ENCODE measurements at places on chromosomes 6 and 20. TPM values are rescaled to one million over a fixed set of nuclear protein-coding genes. Genes with fewer than 3 reads are reported as not detected.
A peak's percentile ranks its signal among the peaks of the same experiment; 100 is the strongest.

DNA sequence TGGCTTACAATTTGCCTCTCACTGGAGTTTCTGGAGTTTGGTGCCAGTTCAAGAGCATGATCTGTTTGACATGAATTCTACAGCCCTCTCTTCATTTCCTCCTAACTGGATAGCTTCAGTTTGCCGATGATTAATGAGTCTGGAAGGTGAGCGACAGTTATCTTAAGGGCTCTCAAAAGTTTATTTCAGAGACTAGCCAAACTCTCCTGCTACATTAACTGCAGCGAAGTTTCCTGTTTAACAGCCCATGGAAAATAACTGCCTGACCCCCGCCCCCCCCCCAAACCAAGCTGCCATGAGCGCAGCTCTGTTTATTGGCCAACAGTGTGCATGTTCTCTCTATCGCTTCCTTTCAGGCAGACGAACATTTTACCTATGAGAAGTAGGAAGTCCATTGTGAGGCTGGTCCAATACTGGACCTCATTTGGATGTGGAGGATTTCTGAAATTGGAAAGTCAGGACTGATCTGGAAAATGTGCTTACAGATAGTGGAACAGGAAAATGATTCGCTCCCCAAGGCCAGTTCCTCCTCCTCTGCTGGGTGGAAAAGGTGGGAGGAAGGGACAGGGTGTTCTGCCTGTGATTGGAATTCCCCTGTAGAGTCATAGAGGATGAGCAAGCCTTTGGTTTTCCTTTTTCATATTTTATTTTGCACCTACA lies 522.2 kb upstream of the JAG1 start:
- peak; percentile 82 for DNase-seq

DNA sequence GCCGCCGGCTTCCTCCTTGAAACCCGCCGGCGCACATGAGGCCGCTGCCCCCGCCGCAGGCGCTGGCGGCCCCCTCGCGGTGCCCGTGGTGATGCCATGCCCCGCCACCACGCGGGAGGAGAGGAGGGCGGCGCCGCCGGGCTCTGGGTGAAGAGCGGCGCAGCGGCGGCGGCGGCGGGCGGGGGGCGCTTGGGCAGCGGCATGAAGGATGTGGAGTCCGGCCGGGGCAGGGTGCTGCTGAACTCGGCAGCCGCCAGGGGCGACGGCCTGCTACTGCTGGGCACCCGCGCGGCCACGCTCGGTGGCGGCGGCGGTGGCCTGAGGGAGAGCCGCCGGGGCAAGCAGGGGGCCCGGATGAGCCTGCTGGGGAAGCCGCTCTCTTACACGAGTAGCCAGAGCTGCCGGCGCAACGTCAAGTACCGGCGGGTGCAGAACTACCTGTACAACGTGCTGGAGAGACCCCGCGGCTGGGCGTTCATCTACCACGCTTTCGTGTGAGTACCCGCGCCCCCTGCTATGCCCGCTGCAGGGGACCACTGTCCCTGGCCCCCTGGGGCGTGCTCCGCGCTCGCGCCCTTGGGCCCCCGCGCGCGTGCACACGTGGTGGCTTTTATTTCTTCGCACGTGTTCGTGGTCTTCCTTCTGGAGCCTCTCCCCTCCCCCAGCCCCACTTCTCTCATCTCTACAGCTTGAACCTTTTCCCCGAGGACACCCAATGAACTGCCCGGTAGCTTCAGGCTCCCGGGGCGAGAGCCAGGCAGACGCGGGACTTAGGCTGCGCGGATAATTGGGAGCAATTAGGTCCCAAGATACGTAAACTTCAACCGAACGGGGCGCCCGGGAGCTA lies 453 bp downstream of the KCNQ5 start:
- peak; percentile 80 for DNase-seq

- no peak for DNase-seq
Observed at GRCh38 chr20:2760952-2761305, 39.5 kb downstream of the CPXM1 start.

- peak; percentile 33 for DNase-seq
Observed at GRCh38 chr6:56524891-56525703, 117.6 kb downstream of the DST start.

DNA sequence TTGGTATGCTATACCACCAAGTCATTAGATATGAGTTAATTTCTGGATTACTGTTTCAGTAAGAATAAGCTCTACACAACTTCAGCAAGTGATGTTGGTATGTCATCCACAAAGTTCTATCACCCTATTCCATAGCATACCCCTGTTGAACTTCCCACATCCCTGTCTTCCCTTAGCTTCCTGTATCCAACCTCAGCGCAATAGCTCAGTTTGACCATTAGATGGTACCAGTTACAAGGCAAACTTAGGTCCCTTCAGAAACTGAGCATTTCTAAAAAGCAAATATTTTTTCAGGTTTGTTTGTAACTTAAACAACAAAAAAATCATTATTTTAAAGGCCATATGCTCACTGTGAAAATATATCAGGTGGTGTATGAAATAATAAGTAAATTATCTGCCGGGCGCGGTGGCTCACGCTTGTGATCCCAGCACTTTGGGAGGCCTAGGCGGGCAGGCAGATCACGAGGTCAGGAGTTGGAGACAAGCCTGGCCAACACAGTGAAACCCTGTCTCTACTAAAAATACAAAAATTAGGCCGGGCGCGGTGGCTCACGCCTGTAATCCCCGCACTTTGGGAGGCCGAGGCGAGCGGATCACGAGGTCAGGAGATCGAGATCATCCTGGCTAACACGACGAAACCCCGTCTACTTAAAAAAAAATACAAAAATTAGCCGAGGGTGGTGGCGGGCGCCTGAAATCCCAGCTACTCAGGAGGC lies 8.8 kb upstream of the MOG start:
- DNase-seq = no peak

DNA sequence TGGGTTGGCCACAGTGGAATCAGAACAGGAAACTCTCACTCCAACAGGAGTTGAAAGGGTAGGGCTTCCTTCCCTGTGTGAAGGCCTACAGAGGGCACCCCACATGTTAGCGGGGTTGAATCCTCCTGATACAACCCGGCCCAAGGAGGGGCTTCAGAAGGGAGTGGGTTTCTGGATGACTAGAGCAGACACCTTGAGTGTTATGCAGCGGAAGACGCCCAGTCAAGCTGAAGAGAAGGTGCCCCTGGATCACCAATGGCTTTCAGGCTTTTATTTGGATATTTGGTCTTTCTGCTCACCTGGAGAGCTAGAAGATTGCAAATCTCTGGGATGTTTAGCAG lies 132.8 kb downstream of the PRND start:
- no peak for DNase-seq

GRCh38 chr20:41223112-41223511 lies 85.8 kb downstream of the PLCG1 start:
- DNase-seq = no peak

DNA sequence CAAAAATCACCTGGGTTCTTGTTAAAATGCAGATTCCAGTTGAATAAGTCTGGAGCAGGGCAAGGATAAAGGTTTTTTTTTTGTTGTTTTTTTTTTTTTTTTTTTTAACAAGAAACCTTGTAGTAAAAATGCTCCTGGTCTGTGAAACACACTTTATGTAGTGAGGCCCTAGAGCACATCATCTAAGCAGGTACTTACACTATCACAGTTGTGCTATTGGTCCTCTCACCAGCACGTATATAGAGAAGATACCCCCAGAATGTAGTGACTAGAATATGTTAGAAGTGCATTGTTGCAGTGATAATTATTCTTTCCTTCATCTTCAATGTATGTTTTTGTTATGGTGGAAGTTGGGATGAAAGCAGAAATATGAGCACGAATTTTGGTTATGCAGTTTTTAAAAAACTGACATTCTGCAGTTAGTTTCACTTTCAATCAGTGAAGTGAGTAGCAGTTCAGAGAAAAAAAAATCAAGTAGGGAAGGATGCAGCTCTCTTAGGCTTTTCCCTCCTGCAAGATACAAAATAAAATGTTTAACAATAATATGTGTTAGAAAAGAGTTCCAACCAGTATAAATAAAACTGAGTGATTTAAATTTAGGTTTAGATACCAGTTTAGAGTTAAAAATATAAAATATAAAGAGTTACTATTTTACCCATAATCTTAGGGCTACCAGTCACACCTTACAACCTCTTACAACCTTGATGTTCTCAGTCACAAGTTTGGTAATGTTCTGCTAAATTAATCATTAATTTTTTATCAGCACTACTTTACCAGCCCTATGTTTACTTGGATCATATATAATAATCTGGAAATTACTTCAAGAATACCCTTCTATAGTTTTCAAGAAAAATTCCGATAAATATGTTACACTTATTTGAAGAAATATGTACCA lies 9.2 kb upstream of the DEFB113 start:
- no peak for DNase-seq

GRCh38 chr6:54377776-54378175 lies 69.5 kb downstream of the TINAG start:
- DNase-seq = no peak

FRK gene
- total RNA-seq = 0.57 TPM

BPIFA1 gene
- total RNA-seq = not detected

ASXL1 gene
- 26.1 TPM for total RNA-seq

ANKRD66 gene
- not detected for total RNA-seq

KIF6 gene
- 0.11 TPM for total RNA-seq

TTBK1 gene
- total RNA-seq = not detected

PRKN gene
- total RNA-seq = 0.57 TPM

DLK2 gene
- 1.4 TPM for total RNA-seq

TUBB1 gene
- total RNA-seq = not detected

TBX18 gene
- total RNA-seq = 8.2 TPM

All from Daoy (cell line).